ENCODE measurements at places on chromosomes 12 and 14.

- DNase-seq = no peak
These were observed 418.5 kb upstream of the TBX3 start for GRCh38 chr12:115102450-115102849.

DNA sequence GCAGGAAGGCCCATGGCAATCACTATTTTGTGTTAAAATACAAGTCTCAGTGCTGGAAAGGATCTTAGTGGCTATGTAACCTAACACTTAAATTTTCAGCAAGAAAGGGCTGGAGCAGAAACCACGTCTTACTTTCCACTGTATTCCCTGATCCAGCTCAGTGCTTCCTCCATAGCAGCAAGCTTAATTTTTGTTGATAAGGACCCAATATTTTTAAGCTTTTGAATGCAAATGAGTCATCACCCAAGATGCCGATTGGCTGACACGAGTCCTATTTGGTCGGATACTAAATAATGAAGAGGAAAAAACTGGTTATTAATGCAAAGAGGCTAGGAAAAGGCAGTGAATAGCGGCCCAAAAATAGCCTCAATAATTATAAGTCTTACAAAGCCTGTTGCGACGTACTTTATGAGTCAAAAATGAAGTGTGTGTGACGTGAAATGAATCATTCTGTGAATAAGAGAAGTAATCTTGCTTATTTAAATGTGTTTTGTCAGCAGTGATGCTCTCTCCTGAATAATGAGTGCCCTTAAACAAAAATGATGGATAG lies 46.9 kb upstream of the IGF1 start:
- DNase-seq = no peak

GRCh38 chr12:79420146-79420618 lies 270.6 kb downstream of the PAWR start:
- no peak for DNase-seq

DNA sequence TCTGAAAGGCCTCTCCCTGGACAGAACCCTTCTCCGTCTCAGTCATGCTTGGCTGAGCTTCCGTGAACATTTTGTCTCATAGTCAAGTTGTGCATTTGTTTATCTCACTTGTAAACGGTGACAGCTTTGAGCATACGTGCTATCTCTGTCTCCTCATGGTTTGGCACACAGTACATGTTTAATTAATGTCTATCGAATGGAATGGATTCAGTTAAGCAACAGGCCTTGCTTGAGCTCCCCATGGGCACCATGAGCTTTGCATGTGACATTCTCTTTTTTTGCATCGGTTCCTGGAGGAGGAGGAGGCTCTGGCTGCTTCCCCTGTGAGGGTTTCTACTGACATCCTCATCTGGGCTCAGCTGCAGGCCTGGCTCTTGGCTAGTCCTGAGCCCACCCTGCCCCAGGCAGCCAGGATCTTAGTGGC lies 80.0 kb downstream of the PRIMA1 start:
- no peak for DNase-seq

DNA sequence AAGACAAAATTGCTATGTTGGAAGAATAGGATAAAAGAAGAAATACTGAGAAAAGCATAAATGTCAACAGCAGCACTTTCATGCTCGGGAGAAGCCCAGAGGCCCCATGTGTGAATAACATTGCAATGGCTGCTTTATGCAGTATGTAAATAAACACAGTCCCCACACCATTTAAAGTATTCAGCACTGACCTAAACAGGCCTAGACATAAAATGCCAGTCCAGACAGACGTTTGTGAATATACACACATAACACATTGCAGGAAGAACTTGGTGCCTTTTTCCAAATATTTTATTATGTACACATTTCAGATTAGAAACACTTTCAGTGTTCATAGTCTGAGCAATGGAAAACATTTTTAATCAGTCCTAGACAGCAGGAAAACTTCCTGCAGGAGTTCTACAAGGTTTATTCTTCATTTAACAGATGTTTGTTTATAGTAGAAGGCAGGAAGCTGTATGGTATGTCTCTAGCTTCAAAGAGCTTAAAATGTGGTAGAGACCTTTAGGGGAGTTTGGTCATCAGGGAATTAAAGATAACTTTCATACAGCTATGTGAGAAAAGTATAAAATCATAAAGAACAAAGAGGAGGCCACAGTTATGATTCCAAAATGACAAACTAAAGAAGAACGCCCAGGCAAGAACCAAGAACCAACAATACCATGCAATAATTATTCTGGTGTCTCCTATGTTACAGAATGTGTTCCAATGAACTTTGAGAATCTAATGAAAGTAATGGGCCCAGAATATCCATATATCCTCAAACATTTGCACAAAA lies 30.6 kb upstream of the SLC38A2 start:
- no peak for DNase-seq

DNA sequence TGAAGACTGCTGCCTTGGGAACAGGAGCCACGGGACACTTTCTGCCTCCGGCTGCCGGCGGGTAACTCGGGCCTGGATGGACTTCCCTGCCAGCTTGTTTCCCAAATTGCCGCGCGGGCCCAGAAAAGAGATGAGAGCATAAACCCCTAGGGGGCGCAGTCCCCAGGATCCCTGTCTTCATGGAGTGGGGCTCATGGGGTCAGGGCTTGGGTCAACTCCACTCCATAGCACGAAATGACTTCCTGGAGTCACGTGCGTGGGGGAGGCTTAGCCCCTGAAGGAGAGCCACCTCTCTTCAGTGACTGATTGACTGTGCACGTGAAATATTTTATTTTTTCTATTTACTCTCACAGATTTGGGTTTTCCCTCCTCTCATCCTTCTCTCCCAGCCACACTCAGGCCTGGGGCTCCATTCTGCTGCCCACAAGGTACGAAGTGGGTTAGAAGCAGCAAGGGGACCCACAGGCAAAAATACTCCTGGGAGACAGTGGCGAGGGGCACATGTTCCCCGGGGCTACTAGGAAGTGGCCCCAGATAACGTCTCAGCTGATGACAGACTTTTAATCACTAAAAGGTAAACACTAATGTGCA lies 10.0 kb downstream of the PGF start:
- DNase-seq = no peak
